ENCODE measurements at places on chromosomes 7 and 10.
A peak's percentile ranks its signal among the peaks of the same experiment; 100 is the strongest.

DNA sequence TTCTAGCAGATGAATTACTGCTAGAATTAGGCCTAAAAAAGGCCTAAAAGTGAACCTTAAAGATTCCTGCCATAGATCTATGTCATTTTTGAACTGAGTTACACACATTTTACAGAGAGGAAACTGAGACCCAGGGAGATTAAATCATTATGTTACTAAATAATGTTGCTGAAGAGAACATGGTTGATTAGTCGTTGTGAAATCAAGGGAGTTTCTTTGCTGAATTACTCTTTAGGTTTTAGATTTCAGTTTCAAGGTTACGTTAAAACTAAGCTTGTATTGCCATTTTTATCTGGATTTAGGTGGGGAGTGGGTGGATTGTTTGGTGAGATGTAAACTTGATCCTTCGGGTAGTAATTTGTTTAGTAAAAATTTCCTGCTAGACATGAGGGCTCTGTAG lies 21.3 kb downstream of the CDK14 start:
- no peak for DNase-seq

DNA sequence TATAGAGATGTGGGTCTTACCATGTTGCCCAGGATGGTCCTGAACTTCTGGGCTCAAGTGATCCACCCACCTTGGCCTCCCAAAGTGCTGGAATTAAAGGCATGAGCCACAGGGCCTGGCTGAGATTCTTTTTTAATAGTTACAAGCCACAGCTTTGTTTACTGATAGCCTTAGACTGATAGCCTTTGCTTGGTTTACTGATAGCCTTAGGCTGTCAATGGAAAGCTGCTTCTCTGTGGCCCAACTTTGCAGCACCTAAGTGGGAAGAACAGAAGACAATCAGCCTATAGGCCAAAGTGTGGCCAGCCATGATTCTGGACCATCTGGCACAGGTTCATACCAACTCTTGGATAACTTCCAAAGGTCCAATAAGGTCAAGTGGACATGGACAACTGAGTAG lies 24.1 kb upstream of the CDCA7L start:
- no peak for DNase-seq

DNA sequence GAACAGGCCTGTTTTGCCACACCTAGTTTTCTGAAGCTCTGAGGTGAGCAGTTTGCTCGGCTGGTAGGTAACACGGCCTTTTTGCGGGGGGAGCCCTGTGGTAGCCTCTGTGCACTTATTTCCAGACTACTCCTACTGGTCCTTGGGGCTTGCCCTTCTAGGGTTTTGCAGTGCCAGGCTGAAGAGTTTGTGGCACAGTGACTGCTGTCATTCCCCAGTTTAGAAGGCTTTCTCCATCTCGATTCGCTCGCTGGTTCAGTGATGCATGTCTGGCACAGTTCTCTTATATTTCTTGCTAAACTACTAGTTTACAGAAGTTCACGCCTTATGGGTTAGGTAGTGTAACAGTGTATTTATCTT lies 711 bp downstream of the KIF20B start:
- no peak for DNase-seq

- DNase-seq = no peak
These were observed 25.8 kb upstream of the SH2B2 start for GRCh38 chr7:102260856-102261255.

DNA sequence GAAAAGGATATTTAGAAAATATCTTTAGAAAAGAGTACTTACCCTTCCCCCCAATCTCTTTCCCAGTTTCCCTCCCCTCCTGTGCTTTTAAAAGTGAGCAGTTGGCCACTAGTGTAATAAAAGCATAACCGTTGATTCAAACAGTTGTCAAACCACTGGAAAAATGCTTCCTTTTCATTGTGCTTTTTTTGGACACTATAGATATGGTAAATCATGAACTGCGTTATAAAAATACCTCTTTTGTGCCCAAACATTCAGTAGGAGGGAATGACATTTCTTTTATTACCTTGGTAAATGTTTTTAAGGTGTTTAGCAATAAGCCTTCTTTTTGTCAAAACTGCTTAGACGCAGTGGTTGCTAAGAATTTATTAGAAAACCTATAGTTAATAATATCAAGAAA lies 232.4 kb downstream of the SLC25A13 start:
- no peak for DNase-seq

DNA sequence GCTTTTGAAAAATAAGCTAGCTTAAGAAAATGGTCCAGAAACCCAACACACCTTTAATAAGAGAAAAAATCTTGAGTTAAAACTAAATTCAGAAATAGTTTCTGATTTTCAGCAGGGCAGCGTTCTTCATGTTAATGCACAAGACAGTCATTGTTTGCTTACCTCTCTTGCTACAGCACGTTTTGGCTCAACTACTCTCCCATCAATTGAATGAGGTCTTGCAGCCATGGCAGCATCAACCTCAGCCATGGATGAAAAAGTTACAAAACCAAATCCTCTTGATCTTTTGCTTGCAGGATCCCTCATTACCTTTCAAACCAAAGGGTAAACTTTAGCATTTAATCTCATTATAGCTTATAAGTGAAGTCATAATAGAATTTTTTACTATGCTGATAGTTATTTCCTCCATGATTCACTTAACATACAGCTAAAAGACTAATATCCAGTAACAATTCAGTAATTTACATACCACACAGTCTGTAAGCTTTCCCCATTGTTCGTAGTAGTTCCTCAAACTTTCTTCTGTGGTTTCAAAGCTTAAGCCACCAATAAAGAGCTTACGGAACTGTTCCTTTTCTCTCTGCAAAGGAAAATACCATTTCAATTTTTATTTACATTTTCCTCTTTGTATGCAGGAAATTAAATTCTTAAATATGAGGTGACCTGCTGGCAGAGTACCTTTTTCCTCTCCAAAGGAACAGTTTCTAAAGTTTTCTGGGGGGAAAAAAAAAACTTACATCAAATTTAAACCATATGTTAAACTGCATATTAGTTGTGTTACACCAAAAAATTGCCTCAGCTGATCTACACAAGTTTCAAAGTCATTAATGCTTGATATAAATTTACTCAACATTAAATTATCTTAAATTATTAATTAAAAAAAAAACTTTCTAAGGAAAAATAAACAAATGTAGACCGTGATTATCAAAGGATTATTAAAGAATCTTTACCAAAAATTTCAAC lies 3.1 kb downstream of the HNRNPA2B1 start:
- DNase-seq = no peak

GRCh38 chr7:117066668-117067067 lies 113.4 kb downstream of the ST7 start:
- no peak for DNase-seq

- no peak for DNase-seq
These were observed 291.2 kb upstream of the HABP2 start for GRCh38 chr10:113261611-113262091.

DNA sequence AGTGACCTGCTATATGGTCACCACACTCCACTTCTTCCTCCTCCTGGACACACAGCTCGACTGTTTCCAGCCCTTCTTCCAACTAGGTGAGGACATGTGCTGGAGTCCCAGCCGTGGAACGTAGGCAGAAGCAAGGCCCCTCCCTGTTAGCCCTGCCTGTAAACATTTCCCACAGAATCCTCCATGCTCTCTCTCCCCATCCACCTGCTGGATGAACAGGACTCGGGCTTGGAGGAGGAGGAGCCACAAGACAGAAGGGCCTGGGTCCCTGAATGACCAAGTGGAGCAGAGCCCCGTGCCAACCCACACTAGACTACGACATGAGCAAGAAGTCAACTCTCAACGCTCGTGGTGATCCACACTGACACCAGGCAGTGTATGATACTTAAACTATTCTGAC lies 9.9 kb downstream of the CNPY1 start:
- no peak for DNase-seq

- no peak for DNase-seq
These were observed 3.5 kb downstream of the LRRN3 start for GRCh38 chr7:111094419-111094818.

DNA sequence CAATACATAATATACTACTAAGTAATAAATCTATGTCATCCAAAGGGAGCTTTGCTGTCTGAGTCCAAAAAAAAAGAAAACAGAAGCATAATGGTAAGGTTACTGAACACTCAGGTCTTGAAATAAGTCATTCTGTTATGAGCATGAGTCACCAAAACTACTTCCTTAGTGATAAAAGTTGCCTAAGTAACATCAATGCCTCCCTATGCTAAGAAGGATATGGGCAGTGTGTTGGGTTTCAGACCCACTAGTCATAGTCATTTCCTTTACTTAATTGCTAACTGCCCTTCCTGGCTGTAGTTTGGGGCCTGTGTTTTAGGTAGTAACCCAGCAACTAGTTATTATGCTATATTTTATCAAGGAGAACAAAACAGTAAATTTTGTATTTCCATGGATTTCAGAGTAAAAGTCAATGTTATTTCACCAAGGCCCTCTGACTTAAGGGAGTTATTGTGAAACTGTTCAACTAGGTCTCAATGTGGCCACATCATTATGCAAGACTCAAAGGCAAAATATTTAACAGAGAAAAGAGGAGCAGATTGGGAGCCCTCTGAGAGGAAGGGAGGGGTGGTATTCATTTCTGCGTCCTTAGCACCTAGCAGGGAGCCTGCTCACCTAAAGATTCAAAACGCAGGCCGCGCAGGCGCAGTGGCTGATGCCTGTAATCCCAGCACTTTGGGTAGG lies 11.7 kb upstream of the VIM start:
- no peak for DNase-seq

DNA sequence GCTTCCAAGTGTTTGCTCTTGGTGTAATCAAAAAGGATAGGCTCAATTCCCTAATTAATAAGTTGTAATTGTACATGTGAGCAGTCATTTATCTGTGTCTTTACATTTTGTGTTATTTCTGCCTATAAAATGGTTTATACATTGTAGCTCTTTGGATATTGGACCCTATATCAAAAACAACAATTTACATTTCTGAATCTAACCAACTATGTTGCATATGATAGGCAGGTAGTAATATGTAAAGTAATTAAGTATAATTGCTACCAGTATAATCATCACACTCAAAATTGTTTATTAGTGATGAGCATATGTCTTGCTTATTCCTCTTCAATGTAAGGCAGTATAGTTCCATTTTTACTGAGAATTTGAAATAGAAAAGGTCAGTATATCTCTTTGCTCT lies 13.8 kb downstream of the AKR1C1 start:
- DNase-seq = no peak

DNA sequence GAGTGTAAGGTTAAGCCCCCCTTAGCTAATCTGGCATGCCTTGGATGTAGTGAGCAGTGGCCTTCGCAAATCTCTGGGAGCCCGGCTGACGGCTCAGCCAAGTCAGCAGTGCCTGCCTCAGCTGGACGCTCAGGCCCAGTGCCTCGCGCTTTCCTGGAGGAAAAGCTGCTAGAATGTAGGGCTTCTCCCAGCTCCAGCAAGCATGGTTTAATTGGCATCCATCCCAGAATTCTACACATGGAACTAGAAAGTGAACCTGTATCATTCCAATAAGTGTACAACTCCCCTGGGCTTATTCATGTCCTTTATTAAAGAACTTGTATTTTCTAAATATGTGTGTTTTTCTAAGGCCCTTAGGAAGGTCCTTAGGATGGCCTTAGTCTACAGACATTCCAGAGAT lies 287.8 kb upstream of the SHH start:
- DNase-seq = no peak

DNA sequence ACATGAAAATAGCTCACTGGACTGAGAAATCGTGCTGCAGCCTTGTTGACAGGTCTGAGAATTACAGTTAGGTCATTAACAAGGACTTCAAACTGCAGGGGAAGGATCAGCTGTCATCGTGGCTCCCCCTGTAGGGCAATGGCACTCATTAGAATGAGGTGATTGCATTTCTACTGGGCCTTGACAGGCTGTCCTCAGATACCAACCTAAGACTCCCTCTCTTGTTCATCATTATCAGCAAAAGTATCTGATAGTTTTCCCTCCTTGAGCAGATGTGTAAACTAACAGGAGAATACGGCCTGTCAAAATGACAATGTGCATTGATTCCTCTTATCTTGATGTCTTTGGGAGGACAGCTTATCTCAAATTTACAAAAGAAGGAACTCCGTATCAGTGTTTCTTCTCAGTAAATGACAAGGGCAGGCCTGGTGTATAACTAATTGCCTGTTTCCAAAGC lies 648.5 kb upstream of the LRRN3 start:
- no peak for DNase-seq

GRCh38 chr10:47452495-47453140 lies 31.3 kb downstream of the ANXA8 start:
- peak; percentile 78 for DNase-seq

DNA sequence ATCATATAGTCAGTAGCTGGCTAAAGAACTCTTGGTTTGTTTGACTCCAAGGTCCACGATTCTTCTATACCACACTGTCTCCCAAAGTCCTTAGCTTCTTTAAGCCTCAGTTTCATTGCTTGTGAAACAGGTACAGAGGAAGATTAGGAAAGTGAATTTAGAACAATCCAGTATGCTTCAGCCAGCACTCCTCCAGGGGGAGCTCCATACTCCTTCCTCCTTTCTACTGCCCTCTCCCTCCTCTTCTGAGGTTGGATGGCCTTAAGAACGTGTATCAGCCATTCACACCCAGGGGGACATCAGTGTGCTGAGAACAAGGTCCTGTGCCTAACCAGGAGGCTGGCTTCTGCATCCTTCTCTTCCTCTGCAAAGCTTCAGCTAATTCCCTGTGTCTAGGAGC lies 54.8 kb upstream of the CALD1 start:
- no peak for DNase-seq

- no peak for DNase-seq
These were observed 166.3 kb downstream of the GRID1 start for GRCh38 chr10:86200269-86200668.

Measured in osteocyte (in vitro differentiated cells).